Activated T-cell treated with anti-CD3 and anti-CD28 coated beads, Interleukin-2, amount 50 U/mL, for 72 hours (primary cell): ENCODE measurements at places on chromosomes 1 and 21. TPM values are rescaled to one million over a fixed set of nuclear protein-coding genes. Genes with fewer than 3 reads are reported as not detected.
A peak's percentile ranks its signal among the peaks of the same experiment; 100 is the strongest.

GRCh38 chr1:73366734-73367413, 831.1 kb downstream of the LRRIQ3 start:
- no peak for DNase-seq

- no peak for DNase-seq
Observed at GRCh38 chr1:244021427-244021826, 29.7 kb upstream of the ZBTB18 start.

- DNase-seq = no peak
Observed at GRCh38 chr21:24955275-24955961, 651.9 kb downstream of the MRPL39 start.

GRCh38 chr1:67630438-67631045, 54.5 kb upstream of the GADD45A start:
- DNase-seq = no peak

DNA sequence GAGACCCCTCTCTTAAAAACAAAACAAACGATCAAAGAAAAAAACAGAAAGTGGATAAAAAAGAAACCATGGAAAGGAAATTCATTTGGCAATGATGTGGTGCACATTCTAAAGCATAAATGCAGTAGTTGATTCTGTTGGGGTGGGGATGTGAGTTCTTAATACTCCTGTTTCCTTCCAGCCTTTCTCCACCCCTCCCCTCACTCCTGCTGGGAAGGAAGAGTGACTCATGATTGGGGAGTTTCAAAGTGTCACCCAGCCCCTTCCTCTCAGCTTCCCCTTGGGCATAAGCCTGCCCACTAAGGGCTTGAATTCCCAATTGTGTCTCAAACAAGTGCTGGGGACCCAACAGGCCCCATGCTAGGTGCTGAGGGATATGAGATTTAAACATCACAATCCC, 6.7 kb upstream of the PINK1 start:
- DNase-seq = no peak

DNA sequence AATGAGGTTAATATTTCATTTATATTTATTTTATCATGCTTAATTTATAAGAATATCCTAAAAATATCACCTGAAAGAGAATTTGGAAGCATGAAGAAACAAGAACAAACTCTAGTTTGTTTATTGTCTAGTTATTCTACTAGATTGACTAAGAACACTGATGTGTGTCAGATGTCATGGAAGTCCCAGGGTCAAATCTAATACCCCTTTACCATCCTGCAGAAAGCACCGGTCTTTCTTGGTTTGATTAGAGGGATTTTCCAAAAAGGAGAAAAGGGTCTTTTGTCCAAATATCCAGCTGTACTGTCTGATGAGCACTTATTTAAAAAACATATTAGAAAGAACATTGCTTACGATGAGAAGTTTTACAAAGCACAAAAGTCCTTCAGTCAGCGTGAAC, 20.7 kb upstream of the CR2 start:
- no peak for DNase-seq

- DNase-seq = no peak
Observed at GRCh38 chr1:201531551-201532425, 7.1 kb upstream of the NAV1 start.

The KRTAP21-1 gene
- not detected for total RNA-seq

- DNase-seq = no peak
Observed at GRCh38 chr1:205257735-205258134, 30.0 kb downstream of the TMCC2 start.

DNA sequence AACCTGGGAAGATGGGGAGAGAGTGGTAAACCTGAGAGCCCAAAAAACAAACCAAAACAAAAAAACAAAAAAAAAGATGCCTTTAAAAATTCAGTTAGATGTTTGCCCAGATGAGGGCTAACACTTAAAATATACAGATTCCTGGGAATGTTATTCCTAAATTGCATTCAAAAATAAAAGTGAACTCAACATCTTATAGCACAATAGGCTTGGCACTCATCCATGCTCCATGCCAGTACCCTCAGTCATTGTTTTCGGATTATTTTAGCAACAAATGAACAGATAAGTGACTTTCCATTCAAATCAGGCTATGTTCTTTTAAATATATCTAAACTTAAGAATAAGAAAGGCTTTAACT, 3.7 kb downstream of the ATP1A1 start:
- DNase-seq = no peak

The UMODL1 gene
- total RNA-seq = 0.39 TPM

DNA sequence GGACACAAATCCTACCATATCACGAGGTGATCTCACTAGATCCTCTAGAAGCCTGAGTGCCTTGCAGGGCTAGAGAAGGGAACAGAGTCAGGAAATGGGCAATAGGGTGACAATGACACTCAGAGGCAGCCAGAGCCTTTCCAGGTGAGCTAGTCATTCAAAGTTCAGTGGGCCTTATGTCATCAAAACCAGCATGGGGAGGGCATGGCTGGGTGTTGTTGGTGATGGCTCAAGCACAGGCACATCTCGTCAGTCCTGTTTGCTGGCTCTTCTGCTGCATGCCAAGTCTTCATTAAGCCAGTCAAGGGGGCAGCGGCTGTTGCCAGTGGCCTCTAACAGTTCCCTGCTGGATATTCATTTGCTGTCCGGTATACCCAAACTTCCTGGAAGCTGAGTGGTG, 99.6 kb upstream of the USP24 start:
- DNase-seq = no peak

The RBP7 gene
- total RNA-seq = not detected

- no peak for DNase-seq
Observed at GRCh38 chr21:31443736-31444521, 99.9 kb upstream of the TIAM1 start.

DNA sequence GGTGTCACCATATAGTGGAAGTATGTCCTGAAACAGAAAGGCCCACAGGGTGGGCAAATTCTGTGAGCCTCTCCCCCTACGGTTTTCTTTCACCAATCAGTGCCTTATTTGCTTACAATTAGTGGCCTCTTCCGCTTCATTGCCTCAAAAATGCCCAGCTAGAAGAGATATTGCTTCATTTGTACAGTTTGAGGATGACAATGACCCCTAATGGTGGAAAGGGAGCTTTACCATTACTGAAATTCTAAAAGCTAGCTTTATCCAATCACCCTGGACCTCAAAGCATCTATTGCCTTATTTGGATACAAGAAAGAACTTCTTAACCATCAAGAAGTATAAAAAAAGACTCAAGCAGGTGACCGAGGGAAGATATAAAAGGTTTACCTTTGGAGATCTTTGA, 49.6 kb downstream of the LRRC71 start:
- DNase-seq = no peak

DNA sequence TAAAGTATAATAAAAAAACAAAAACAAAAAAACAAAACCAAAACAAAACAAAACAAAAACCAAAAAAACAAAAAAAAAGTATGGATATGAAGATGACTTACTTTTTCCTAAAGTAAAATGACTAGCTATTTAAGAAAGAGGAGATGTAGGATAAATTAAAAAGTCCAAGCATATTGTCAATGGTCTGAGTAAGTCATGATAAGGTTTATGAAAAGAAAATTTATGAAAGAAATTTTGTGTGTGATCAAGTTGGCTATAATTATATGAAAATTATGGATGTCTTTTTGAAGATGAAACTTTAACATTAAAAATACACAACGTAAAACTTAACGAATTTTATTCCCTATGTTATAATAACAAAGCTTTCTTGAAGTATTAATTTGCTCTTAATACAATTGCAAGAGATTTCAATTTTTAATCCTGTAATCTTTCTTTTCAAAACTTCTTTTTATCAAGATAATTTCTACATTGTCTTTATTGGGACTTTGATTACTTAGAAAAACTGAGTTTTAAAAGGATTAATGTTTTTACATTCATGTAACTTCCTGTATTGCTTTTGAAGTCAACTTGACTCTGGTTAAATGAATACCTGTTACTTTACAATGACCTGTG, 200.9 kb upstream of the IVNS1ABP start:
- DNase-seq = no peak

The ARHGEF10L gene
- total RNA-seq = not detected

DNA sequence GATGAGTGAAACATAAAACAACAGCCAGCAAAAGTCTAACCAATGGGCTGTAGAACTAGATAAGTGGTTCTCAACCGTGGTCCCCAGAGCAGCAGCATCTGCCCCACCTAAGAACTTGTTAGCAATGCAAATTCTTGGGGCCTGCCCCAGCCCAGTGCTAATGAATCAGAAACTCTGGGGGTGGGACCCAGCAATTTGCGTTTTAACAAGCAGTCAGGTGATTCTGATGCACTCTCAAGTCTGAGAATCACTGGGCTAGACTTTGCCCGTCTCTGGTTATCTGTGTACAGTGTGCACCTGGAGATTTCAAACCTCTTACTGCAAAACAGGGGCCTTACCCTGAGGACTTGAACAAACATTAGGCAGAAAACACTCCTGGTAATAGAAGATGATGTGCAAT, 66.5 kb downstream of the PLXNA2 start:
- no peak for DNase-seq

The PLPP3 gene
- not detected for total RNA-seq

The KLF17 gene
- not detected for total RNA-seq

DNA sequence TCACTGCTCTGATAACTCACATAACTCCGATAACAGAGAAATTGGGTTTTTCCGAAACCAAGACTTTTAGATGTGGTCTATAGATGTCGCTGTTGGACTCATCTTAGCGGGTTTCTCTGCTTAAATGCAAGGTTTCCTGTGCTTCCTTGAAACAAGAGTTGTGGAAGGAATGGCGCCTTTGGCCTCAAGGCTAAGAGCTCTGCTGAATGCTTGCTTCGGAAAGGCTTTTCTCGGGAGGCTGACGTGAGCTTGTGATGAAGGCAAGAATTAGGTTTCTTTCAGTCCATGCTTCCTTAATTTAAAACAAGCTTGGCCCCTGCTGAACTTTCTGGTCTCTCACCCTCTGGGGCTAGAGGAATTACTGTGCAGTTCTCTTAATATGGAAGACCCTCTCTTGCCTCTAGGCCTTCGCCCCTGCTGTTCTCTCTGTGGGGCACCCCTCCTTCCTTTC, 113.5 kb downstream of the MAP3K21 start:
- DNase-seq = peak; percentile 19

- DNase-seq = peak; percentile 95
Observed at GRCh38 chr1:1630191-1630964, 1.6 kb upstream of the MMP23B start.

- DNase-seq = no peak
Observed at GRCh38 chr1:19445417-19446342, 39.7 kb downstream of the CAPZB start.

DNA sequence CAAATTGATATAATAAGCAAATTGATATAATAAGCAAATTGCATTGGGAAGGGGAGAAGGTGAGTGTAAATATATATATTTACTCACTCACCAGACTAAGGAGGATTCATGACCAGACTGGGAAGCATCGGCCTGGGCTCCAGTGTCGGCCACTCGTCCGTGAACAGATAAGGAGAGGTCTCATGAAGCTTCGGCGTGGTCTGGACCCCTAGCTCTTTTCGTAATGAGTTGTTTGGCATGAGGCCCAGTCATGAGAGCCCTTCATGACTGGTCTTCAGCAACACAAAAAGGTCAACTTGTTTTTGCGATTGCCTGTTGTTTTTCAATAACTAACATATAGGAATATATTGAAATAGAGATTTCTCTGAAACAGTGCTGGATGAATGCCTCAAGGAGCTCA, 222.9 kb upstream of the KCNK2 start:
- DNase-seq = no peak

- no peak for DNase-seq
Observed at GRCh38 chr1:194076646-194077045, 890.2 kb upstream of the B3GALT2 start.

DNA sequence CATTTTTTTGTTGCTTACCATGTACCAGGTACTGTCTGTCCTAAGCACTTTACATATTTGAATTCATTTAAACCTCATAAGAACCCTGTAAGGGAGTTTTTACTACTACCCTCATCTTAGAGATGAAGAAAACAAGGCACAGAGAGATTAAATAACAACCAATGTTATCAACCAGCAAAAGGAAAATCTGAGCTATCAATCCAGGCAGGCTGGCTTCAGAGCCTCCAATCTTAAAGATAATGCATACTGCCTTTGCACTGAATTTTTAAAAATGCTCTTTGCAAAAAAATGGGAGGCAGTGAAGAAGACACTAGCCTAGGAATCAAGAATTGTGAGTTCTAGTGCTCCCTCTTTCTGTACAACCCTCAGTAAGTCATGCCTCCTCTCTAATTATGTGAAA, 18.7 kb downstream of the NDC1 start:
- DNase-seq = no peak

DNA sequence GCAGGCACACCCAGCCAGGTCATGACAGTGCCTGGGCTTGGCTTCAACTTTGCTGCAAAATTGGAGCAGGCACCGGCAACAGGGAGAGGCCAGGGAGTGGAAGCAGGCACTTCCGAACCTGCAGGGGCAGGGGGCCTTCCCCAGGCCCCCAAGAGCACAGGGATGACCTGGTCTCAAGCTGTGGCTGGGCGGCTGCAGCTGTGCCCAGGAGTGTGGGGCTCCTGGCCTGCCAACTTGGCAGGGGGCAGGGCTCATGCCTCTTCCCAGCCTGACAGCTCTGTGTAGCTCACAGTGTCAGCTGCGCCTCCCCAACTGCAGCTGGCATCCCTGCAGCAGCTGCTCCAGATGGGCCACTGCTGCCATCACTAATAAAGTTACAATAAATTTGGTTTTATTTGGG, 51.5 kb upstream of the SCYL3 start:
- no peak for DNase-seq
